ENCODE measurements at places on chromosomes 13 and 19. TPM values are rescaled to one million over a fixed set of nuclear protein-coding genes. Genes with fewer than 3 reads are reported as not detected.
A peak's percentile ranks its signal among the peaks of the same experiment; 100 is the strongest.

GRCh38 chr13:62706048-62706447 is 1290.4 kb upstream of the PCDH20 start:
- no peak for ATAC-seq

GRCh38 chr19:23263870-23264590 is 13.8 kb upstream of the ZNF724 start:
- ATAC-seq: no peak

DNA sequence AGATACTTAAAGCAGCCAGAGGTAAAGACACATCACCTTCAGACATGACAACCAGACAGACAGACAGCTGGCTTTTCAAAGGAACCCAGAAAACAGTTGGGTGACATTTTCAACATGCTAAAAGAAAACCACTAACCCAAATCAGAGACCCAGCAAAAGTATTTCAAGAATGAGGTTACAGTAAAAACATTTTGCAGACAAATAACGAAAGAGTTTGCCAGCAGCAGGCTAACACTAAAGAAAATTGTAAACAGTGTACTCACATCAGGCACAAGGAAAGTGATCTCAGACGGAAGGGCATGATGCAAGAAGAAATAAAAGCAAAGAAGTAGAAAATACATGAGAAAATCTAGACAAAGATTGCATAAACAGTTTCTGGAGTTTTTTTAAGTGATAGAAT is 46.4 kb downstream of the AP1M1 start:
- no peak for ATAC-seq

Gene DACH1
- total RNA-seq: 0.24 TPM

DNA sequence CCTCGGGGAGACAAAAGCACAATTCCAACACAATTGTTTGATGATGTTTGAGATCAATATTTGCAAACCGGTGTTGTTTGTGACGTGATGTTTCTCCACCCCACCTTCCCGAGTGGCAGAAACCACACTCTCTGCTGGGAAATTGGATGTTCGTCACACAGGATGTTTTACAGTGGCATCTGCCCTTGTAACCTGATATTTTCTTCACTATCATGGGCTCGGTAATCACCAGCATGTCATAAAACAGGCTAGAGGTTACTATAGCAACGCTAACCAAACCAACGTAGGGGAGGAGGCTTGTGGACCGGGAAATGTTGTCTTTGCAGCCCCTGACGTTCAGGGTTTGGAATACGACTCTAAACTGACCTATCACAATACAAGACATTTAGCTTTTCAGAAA is 454.5 kb downstream of the IRS2 start:
- ATAC-seq: no peak

DNA sequence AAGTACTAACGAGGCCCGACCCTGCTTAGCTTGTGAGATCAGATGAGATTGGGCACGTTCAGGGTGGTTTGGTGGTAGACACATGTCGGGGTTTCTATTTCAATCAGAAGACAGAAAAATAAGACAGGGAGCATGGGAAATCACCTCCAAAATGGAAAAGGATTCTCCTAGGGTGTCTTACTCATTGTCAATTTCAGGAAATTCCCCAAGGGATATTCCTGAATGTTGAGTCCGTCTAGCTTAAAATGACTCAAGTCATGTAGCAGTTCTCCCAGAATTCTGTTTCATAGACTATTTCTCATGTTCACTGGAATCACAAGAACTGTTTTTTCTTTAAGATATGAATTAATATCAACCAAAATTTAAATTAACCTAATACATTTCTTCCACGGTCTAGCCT is 380.1 kb downstream of the EFNB2 start:
- ATAC-seq: no peak

DNA sequence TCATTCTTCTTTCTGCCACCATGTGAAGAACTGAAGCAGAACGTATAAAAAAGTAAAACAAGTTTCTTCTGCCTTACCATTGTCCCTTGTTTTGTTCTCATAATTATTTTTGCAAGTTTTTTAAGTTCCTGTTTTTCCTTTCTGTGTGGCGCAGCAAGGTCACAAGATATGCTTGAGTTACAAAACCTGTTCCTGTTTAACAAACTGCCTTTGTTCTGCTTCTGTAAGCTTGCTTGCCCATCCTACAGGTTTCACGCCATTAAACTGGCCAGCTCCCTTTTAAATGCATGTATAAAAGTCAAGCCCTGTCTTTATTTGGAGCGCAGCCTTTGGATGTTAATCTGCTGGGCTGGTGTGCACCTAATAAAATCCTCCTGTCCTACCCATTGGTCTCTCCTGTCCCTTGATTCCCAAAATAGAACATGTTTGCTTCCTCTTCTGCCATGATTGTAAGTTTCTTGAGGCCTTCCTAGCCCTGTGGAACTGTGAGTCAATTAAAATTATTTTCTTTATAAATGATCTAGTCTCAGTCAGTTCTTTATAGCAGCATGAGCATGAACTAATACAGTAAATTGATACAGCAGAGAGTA is 1115.4 kb downstream of the SLITRK1 start:
- ATAC-seq: no peak

- ATAC-seq: peak; percentile 30
Observed at GRCh38 chr19:57888107-57888559, 704 bp downstream of the ZNF814 start.

GRCh38 chr19:46487802-46488445 is 7.7 kb downstream of the PNMA8B start:
- peak; percentile 59 for ATAC-seq

Gene APOC1
- 4.7 TPM for total RNA-seq

Measured in esophagus mucosa (tissue), 1 donor.